Stomach (tissue), 19 donors: ENCODE measurements at places on chromosomes 5 and 9. TPM values are rescaled to one million over a fixed set of nuclear protein-coding genes. Genes with fewer than 3 reads are reported as not detected.

The PTRH1 gene
- total RNA-seq = 4.4 TPM

The EFNA5 gene
- 187 TPM for total RNA-seq

The FAM221B gene
- not detected for total RNA-seq

DNA sequence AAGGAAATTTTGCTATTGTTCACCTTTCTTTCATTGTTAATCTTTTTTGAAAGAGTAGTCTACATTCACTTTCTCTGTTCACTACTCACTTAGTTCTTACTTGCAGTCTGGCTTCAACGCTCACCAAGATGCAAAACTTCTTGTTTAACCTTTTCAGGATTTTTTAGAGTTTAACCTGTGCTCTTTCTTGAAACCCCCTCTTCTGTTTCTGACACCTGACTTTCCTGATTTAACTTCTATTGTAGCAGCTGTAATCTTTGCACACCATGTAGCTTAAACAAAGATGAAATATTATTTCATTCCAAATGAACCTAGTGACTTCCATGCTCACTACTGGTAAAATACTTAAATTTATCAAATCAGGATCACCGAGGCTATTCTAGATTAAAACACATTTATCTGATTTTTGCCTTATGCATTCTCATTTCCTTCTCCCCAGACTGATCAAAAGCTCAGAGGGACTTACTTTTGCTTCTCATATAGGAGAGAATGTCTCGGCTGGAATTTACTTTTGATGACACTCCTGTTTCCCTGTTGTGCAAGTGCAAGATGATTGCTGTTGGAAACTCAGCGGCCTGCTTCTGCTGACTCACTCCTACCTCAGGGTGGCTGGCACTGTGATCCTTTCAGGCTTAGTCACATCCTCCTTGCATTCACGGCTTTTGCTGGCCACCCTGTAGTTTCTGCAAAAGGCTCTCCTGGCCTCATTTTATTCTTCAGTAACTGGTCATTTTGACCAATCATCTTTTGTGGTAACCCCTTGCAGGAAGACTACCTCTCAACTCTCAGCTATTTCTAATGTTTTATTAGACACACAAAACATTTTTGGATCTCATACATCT is 109.3 kb upstream of the IFNE start:
- peak; percentile 62 for DNase-seq

GRCh38 chr9:16342246-16343020 is 528.0 kb downstream of the BNC2 start:
- no peak for DNase-seq

The RNF183 gene
- total RNA-seq = not detected

The TAF11L5 gene
- not detected for total RNA-seq

- no peak for DNase-seq
These were observed 29.8 kb downstream of the WDR36 start for GRCh38 chr5:111121926-111122325.
